GM13976 (cell line): ENCODE measurements at places on chromosomes 5 and 9.

- DNase-seq: no peak
Observed at GRCh38 chr9:99352826-99353225, 130.7 kb downstream of the SEC61B start.

GRCh38 chr5:157066080-157066479 is 7.2 kb upstream of the HAVCR1 start:
- no peak for DNase-seq

DNA sequence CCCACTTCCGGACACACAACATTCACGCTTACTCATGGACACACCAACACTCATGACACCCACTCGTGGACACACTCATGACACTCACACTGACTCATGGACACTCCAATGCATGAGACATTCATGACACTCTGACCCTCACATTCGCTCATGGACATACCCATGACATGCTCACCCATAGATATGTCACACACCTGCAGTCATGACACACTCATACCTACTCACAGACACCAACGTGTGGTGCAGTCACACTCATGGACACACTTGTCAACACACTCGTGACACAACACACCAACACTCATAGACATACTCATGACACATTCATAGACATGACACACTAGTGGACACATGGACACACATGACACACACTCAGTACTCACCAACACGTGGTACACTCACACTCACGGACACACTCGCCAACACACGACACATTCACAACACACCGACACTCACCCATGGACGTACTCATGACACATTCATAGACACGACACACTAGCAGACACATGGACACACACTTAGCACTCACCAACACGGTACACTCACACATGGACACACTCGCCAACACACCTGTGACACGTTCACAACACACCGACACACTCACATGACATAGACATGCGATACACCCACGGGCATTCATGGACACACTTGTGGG is 73.4 kb downstream of the PHF2 start:
- no peak for DNase-seq

- peak; percentile 15 for DNase-seq
Observed at GRCh38 chr9:110008663-110009062, 199.3 kb downstream of the C9orf152 start.

DNA sequence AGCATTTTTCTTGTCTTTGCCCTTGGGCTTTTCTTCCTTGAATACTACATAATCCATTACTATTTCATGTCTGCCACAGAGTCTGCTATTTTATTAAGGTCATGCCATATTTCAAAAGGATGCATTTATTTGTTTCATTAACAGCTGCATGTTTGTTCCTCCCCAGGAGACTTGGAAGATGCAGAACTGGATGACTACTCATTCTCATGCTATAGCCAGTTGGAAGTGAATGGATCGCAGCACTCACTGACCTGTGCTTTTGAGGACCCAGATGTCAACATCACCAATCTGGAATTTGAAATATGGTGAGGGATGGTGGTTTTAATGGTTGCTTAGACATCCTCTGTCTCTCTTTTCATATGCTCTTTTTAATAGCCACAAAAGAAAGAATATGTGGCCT is 4.0 kb downstream of the IL7R start:
- DNase-seq: no peak

DNA sequence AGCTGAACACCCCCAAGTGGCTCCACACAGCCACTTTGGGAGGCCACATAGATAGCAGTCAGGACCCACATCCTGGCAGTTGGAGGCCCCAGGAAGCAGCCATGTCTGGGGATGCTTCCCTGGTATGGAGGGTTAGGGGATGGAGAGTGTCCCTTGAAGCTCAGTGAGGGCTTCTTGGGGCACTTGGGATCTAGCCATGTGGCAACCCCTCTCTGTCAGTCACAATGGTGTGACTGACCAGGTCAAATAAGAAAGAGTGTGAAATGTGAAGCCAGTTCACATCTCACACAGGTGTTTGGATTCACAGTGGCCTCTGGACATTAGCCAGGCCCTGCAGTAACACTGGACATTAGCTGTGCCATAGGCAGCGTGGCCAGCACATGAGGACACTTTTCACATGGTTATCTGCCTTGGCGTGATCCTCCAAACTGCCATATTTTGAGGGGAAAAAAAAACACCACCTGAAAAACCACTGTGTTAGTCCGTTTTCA is 53.9 kb upstream of the IL17B start:
- no peak for DNase-seq
